ENCODE measurements at places on chromosomes 4 and X.

- no peak for DNase-seq
Observed at GRCh38 chrX:136528645-136529315, 3.2 kb upstream of the VGLL1 start.

DNA sequence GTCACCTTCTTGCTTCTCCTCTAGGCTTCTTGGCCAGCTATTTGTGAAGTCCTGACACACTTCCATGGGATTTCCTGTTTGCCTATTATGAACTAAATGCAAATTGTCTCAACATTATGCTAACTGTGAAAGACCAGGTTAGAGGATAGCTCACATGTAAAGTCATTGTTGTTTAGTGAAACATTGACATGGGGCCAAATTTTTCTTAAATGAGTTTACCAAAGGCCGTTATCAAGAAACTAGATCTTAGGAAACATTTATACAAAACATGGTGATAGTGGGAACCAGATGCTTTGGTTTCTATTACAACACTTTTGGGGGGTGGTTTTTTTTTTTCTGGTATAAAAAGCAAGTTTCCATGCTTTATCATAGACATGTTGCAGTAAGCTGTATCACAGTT is 466.8 kb upstream of the FAM241A start:
- no peak for DNase-seq

GRCh38 chr4:113699772-113700171 is 61.8 kb downstream of the CAMK2D start:
- no peak for DNase-seq

DNA sequence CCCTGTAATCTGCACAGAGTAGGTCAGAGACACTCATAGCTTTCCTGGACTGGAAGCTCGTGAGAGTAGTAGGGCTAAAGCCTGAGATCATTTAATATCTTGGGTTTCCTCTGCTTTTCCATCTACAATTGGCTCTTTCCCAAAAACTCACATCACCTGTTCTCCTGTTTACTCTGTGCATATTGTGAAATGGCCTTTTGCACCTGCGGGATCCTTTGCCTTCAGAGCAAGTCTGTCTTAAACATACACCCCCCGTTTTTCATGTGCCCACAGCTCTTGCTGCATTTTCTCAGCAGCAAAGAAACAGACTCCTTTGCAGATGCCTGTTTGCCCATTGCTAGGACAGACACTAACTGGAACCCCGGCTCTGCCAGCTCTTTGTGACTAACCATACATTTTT is 608.3 kb upstream of the PCDH10 start:
- no peak for DNase-seq

DNA sequence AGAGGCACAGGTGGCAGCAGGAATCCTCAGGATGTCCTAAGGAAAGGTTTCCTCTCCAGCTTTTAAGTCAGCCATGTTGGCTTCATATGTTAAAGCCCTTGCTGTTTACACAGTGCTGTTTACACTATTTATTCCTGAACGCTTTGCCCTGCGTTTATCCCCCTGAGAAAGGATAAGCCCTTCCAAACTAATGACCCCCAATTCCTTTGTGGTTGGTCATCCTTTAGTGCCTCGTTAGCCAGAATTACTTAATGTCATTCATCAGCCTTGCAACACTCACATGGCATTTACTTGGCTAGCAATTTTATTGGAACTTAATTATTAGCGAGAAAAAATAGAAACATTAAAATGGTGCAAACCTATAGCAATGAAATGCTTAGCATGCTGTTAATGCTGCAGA is 23.8 kb downstream of the VCX2 start:
- DNase-seq, result no peak

DNA sequence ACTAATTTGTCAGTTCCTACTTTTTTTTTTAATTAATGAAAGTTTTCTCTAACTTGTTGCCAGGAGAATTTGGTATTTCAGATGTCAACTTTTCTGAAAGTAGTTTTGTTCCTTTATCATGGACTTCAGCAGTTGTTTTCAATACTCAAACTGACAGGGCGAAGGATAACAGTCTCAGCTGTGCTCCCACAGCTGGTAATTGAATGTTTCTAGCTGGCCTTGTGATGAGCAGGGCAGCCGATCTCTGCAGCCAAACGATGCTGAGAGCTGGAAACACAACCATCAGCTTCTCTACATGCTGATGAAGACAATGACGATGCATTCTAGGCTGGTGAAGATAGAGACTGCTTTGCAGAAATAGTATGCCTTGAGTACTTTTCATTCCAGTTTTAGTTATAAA is 130.0 kb upstream of the MAP9 start:
- DNase-seq, result no peak

DNA sequence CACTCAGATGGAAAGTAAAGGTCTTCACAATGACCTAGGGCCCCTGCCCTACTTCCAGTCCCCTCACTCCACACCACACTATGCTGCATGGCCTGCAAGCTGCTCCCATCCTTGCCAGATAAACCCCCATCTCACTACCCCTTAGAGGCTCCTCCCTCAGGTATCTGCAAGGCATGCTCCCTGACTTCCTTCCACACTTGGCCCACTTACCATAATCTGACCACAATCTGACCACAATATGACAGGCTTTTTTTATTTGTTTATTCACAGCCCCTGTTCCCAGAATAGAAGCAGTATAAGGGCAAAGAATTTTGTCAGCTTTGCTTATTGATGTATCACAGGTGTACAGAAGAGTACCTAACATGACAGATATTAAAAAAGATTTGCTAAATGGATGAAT is 124.7 kb downstream of the CAMK2D start:
- DNase-seq, result no peak

- no peak for DNase-seq
Observed at GRCh38 chrX:37320541-37321203, 28.5 kb upstream of the PRRG1 start.
